Effector memory CD4-positive, alpha-beta T cell (primary cell): ENCODE measurements at places on chromosomes 3 and 15.

GRCh38 chr15:40721701-40722100 lies 26.7 kb downstream of the RAD51 start:
- no peak for DNase-seq

DNA sequence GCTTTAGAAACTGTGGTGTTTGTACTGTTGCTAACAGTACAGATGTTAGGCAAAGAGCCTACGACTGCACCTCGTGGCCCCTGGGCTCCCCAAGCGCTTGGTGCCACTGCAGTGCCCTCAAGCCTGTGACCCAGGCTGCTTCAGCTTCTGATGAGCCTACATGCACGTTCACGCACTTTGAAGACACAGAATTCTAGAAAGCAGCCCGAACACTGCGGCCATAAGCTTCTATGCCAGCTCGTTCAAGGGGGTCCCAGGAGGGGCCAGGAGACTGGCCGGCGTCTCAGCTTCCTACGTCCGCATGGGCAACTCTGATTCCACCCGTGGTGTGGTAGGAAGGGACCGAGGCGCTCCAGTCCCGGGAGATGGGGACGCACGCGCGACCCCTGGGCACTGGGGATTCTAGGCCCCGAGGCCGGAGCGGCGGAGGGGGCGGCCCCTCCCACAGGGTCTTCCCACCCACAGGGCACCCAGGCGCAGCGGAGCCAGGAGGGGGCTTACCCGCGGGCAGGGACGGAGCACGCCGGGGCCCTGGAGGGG lies 653 bp downstream of the MYO5C start:
- no peak for DNase-seq

DNA sequence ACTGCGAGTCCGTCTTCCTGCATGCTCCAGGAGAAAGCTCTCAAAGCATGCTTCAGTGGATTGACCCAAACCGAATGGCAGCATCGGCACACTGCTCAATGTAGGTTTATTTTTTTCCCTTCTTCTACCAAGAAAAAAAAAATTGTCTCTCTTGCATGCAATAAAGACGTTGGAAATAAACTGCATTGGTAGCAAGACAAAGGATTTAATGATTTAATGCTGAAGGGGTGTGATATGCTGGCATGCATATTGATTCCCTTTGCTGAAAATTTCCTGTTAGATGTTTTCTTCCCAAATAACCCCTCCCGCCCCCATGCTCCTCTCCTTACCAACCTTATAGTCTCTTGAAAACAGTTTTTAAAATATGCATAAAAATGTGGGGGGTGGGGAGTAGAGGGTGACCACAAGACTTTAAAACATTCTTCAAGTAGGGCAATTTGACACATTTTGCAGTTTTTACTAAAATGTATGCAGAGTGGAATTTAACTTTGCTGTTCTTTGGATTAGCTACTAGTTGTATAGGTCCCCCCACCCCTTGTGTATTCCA lies 799 bp downstream of the RARB start:
- no peak for DNase-seq

GRCh38 chr15:23572844-23573243 lies 7.4 kb downstream of the MKRN3 start:
- no peak for DNase-seq

GRCh38 chr3:133927540-133928066 lies 31.9 kb upstream of the RAB6B start:
- DNase-seq, result peak; percentile 64

DNA sequence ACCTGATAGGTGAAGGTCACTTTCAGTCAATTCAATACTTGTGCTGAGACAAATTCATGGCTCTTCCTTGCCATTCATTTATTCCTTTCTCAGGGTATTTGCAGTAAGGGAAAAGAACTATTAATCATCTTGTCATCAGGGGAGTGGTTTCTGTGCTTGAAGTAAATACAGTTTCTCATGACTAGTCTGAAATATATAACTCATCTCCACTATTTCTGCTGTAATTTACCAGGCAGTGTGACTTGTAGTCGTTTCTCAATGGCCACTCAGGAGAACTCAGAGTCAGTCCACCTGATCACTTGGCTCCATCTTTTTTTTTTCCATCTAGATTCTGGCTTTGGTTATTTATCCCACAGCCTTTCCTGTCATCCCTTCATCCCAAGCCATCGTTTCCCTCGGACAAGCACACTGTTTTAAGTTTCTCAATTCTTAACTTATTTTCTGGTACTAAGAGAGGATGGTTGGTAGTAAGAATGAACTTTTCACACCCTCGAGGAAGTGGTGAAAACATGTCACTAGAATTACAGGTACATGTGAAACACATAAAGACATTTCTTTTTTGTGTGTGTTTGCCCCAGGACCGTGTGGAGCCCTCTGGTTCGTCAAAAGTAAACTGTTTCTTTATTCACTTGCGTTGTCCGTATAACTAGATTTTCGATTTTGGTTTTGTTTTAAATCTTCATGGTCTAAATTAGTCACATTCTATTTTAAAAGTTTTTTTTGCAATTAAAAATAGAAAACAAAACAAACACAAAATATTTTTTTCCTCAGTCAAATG lies 620.2 kb downstream of the ZBBX start:
- no peak for DNase-seq

- no peak for DNase-seq
Observed at GRCh38 chr3:137610723-137611122, 153.4 kb upstream of the SOX14 start.

- DNase-seq, result no peak
Observed at GRCh38 chr15:70329179-70329578, 231.5 kb upstream of the TLE3 start.

- no peak for DNase-seq
Observed at GRCh38 chr3:67983166-67983565, 328.8 kb upstream of the SUCLG2 start.

DNA sequence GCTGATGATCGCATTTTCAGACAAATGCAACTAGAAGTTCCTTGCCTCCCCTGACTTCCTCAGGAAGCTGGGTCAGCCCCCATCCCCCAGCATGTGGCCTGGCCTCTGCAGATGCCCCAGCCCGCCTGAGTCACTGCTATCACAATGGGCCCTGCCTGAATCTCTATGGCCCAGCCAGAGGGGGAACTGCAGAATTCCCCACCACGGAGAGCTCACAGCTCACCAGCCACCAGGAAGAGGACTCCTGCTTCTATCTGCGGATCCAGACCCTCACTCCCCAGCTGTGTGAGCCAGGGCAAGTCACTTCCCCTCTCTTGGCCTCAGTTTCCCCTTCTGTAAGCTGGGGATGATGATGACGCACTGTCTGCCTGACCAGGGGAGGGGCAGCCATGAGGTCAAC lies 6.9 kb downstream of the PLXND1 start:
- no peak for DNase-seq

DNA sequence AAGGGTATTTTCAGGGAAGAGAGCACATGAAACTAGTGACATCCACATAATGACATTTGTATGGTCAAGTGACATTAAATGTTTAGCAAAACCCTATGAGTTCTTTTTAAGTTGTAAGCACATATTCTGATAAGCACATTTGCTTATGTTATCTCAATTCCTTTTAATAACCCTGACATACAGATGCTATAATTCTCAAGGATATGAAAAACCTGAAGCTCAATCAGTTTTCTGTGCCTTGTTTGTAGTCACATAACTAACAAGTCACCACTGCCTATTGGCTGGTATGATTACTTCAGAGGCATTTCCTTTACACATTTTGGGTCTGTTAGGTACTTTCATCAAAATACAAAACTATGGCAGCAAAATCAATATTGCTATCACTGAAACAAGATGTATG lies 74.1 kb downstream of the FAIM start:
- DNase-seq, result no peak

GRCh38 chr15:65470866-65471265 lies 46.6 kb downstream of the DPP8 start:
- DNase-seq, result no peak

DNA sequence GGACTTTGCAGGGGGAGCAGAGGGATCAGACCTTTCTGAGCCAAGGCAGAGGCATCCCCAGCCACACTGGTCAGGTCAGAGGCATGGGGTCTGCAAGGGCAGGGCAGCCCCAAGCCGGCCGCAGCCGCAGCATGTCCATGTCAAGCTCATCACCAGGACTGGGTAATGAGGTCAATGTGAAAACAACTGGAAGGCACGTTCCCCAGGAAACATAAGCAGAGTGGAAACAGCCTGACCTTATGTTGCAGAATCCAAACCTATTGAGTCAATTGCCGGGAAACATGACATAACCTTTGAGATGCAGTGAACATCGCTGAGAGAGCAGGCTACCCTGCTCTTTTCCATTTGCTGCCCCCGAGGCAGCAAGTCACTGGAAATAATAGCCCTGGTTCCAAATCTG lies 315.1 kb upstream of the IGF1R start:
- no peak for DNase-seq

DNA sequence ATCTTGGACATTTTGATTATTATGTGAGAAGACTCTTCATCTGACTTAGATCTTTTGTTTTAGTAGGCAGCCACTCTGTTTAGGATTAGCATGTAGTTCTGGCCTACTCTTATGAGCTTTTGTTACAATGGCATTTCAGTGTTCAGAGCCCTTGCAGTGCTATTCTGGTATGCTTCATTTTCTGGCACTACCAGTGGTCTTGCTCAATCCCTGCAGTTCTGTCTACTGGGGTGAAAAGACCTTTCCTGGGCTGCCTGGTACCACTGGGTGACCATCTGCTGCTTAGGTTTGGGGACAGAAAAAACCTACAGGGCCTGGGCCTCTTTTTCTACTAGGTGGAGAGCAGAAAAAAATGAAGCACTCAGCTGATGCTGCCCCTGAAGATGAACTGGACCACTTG lies 42.5 kb downstream of the IL16 start:
- no peak for DNase-seq

GRCh38 chr15:86236356-86237110 lies 156.9 kb downstream of the AGBL1 start:
- DNase-seq, result no peak

GRCh38 chr15:48622237-48622636 lies 23.3 kb downstream of the FBN1 start:
- DNase-seq, result no peak

GRCh38 chr3:10338591-10339353 lies 17.9 kb upstream of the SEC13 start:
- DNase-seq, result no peak

DNA sequence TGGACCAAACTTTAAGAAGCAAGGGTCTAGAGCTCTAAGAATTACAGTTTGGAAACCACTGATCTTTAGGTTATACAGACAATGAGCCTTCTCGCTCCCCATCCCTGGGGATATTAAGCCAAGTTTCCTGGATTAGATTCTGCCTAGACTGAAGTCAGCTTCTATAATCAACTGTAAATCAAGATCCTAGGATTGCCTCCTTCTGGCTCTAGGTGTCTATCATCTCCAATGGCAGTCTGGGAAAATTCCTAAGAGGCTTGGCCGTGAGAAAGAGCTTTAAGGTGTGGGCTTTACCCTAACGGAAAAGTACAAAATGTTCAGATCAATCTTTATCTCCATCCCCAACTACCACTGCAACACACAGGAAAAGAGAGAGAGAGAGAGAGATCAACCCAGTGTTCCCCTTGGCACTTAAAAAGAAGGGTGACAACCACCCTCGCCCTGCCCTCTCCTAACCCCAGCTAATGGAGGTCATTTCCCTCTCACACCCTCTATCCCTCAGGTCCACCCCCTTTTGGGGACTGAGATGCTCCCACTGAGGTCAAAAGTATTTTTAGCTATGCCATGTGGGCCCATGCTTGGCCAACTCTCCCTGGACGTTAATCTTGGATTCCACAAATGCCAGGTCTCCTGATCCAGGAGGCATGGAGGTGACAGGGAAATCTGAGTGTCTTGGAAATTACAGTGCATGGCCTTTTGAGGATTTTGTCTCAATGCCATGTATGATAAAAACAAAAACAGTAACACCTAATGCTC lies 202.8 kb upstream of the BCL6 start:
- no peak for DNase-seq

DNA sequence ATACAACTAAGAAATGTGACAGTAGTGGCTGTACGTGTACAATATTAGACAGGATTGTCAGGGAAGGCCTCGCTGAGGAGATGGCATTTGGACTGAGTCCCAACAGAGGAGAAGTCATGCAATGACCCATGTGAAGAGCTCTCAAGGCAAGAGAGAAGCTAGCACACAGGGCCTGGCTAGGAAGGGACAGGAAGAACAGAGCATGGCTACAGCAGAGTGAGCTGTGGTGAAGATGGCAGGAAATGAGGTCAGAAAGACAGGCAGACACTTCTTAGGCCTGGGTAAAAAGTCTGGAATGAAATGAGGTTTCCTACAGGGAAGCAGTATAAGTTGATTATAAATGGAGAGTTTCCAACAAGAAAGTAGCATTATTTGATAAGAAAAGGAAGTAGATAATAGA lies 33.2 kb upstream of the LEKR1 start:
- no peak for DNase-seq

DNA sequence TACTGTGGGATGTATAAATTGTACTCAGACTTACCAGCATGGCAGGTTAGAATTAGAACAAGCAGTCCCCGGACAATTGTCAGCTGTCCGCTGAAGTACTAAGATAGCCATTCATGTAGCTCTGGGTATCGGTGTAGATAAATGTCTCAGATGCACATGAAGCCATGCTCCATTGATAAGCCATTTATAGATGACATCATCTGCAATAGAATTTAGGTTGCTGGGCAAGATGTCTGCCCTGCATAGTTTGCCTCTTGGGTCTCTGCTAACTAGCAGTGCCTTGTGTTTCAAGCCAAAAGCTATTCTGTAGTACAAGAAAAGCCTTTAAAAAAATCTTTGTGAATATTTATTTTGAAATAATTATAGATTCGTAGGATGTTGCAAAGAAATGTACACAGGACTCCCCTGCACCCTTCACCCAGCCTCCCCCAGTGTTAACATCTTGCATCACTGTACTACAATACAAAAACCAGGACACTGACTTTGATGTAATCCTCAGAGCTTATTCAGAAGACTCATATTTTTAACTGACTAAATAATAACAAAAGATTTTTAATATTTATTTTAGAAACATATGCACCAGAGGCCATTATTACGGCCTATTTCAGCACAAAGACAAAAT lies 220.6 kb upstream of the THRB start:
- no peak for DNase-seq

DNA sequence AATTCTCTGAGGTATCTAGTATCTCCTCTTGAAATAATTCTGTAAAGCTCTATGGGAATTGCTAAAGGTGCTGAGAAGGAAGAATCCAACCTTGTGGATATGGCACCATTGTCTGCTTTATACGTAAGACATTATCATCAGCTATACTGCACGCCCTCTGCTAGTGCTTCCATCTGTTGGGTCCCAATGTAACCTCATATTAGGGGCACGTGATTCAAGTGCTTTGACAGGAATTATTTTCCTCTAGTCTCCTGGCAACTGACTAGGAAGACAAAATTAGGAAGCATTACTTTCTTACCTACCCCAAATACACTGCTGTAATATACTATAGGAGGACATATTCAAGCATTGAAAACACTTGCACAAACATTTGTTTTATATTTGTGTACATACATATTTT lies 24.0 kb downstream of the COPS2 start:
- DNase-seq, result no peak

DNA sequence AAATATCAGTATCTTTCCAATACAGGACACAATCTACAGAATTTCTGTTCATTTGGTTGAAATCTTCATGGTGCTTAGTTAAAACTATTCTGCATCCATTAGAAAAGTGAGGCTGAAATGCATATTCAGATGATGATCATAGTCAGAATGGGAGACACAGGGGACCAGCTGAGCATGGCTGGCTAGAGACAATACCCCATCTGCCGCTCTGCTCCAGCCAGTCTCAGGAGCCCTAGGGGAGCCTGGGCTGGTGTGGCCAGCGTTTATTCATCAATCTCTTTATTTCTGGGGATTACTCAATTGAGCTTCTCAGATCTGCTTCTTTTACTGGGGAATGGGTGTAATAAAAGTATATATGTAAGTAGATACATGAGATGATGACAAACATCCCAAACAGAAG lies 470.9 kb upstream of the CDIN1 start:
- DNase-seq, result no peak
